ENCODE measurements at places on chromosomes 3 and 15. TPM values are rescaled to one million over a fixed set of nuclear protein-coding genes. Genes with fewer than 3 reads are reported as not detected.

DNA sequence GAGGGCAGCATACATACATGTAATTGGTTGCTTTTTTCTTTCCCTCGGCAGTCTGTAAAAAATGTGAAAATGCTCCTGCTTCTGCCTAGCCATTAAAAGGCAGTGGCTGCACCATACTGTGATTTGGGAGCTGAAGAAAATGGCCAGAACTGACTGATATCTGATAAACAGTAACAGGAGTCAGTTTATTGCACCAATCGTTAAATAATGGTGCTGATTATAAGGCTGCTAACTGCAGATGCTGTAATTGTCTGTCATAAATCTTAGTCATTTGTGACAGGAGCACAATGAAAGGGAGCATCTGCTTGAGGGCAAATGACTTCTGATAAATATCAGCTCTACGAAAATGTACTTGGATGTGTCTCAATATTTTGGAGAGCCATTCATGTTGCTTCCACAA lies 263.1 kb upstream of the DNAJC19 start:
- DNase-seq, result no peak

DNA sequence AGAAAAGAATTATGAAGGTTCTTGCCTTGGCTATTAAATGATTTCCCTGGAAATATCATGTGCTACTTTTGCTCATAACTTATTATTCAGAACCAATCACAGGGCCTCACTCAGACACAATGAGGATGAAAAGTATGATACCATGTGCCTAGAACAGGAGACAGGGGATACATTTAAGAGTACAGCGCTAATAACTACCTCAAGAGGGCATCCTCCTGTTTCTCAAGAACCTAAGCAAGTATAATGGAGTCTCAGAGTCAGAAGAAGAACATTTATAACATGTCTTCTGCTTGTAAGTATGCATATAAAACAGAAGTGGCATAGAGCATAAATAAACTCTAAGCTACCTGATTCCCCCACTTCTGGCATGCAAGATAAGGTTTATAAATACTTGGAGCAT lies 125.4 kb upstream of the MME start:
- DNase-seq, result peak; percentile 53

- no peak for DNase-seq
These were observed 272.1 kb downstream of the UNC13C start for GRCh38 chr15:54250326-54250725.

DNA sequence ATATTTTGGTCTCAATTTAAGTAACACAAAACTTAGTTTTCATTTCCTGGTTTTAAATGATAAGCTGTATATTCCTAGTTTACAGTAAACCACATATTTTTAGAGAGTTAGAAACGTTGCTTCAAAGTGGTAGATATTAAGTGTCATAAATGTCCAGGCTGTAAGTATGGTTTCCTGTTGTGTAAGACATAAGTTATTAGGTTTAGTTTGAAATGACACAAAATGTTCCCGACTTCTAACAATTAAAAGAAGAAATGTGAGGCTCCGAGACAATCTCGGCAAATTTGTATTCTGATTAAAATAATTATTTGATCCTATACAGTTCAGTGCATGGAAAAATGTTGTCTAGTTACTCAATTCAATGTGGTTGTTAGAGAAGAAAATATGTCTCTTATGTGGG lies 387.3 kb downstream of the EPHA3 start:
- DNase-seq, result no peak

DNA sequence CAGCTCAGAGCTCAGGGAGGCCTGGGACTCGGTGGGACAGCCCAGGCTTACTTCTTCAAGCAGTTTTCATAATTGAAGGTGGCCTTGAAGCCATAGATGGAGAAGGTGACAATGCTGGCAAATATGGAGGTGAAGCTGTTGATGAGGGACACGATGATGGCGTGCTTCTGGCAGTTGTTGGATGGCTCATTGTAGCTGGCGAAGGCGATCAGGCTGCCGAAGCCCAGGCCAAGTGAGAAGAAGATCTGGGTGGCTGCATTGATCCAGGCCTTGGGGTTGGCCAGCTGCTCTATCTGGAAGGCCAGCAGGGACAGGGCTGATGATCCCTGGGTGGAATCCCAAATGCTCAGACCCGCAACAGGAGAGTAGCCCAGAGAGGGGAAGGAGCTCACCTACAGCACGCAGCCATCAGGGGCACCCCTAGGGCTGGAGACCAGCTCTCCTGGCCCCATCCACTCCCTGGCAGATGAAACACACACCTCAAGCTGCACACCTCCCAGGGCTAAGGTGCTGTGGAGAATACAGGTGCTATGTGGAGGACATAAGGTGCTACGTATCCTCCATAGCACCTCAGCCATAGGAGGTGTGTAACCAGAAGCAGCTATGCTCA lies 25.1 kb downstream of the SLC6A20 start:
- no peak for DNase-seq

DNA sequence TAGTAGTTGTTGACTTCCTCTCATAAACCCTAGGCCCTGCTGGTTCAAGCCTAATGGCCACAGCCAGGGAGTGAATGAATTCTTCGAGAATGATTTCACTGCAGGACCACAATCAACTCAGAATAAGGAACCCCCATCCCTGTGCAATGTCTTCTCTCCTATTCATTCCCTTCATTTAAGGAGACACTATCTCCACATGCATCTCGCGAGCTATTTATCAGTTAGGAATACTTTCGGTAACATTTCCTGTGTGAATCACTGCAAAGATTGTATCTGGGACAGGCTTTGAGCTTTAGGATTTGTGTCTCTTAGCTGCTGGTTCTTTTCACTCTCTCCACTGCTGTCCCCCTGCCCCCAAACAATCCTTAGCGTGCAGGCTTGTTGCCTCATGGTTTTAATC lies 94.4 kb downstream of the MYLK start:
- DNase-seq, result no peak

Gene CSPG4
- not detected for total RNA-seq

- DNase-seq, result peak; percentile 43
These were observed 12.6 kb upstream of the COL8A1 start for GRCh38 chr3:99625643-99626416.

GRCh38 chr3:111700054-111700453 lies 104.9 kb upstream of the ZBED2 start:
- DNase-seq, result no peak

Gene CPN2
- not detected for total RNA-seq

DNA sequence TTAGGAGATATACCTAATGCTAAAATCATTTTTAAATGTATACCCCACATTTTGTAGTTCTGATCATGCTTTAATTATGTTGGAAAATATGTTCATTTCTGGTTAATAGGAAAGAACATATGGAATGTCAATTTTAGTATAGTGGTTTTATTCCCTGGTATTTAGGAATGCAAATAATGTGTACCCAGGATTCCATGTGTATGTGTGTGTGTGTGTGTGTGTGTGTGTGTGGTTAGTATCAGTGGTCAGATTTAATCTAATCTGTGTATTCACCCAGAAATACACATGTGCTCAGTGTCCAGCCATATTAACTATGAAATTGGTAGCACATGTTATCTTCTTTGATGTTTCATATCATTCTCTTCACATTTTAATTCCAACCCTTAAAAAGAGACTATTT lies 233.5 kb upstream of the DCBLD2 start:
- no peak for DNase-seq

DNA sequence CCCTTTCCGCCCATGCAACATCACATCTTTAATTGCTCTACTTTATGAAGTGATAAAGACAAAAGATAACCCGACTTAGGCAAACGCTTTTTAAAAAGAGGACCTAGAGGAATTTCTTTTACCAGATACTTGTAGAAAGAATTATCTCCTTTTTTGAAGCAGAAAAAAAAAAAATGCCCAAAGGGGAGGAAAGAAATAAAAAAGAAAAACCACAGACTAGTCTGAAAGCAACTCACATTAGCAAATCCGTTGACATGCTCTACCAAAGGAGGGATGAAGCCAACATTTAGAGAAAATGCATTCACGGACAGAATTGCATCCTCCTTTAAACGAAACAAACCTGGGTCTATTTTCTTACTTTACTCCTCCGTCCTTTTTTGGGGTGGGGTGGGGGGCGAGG lies 213.6 kb downstream of the MEIS2 start:
- DNase-seq, result no peak

GRCh38 chr3:100306695-100307094 lies 27.9 kb upstream of the NIT2 start:
- DNase-seq, result no peak

DNA sequence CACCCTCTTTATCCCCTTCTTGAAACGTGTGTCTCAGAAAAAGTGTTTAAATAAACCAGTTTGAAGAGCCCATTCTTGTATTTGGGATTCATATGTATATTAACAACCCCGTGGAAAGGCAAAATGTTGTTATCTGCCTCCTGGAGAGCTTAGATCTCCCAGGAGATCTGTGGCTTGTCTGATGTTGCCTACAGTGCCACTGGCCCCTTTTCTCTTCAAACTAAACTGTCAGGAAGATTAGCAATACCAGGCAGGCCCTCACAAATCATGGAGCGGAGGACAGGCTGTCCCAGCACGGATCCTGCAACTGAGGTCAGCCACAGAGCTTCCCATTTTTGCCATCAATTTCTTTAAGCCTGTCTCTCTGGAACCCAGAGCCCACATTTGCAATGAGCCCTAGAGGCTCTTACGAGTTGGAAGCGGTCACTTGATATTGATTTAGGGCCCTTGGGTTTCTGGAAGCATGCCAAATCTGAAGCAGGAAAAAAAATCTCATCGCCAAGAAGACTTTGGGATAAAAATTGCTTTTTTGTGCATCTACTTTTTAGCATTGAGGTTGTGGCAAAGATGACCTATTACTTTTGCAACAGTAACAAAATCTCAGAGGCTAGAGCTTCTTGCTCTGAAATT lies 234.1 kb downstream of the OPA1 start:
- DNase-seq, result no peak

DNA sequence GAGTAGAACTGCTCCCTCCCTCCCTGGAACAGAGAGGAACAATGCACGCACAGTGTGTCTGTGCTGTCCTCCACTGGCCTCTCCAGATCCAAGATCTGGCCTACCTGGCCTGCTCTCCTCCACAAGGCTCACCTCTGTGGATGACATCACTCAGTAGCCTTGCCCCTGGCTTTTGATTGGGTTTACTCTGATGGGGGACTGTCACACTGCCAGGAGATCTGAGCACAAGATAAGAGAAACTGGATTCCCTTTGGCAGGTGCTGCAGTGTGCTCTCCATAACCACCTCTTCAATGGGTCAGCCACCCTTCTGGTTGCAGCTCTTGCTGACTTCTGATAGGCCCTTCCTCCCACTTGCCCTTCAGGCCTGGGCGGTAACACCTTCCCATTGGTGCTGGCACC lies 22.6 kb upstream of the ANO10 start:
- no peak for DNase-seq

GRCh38 chr3:98003306-98003969 lies 31.2 kb upstream of the RIOX2 start:
- no peak for DNase-seq

GRCh38 chr3:72535772-72536171 lies 312.5 kb downstream of the SHQ1 start:
- DNase-seq, result no peak

DNA sequence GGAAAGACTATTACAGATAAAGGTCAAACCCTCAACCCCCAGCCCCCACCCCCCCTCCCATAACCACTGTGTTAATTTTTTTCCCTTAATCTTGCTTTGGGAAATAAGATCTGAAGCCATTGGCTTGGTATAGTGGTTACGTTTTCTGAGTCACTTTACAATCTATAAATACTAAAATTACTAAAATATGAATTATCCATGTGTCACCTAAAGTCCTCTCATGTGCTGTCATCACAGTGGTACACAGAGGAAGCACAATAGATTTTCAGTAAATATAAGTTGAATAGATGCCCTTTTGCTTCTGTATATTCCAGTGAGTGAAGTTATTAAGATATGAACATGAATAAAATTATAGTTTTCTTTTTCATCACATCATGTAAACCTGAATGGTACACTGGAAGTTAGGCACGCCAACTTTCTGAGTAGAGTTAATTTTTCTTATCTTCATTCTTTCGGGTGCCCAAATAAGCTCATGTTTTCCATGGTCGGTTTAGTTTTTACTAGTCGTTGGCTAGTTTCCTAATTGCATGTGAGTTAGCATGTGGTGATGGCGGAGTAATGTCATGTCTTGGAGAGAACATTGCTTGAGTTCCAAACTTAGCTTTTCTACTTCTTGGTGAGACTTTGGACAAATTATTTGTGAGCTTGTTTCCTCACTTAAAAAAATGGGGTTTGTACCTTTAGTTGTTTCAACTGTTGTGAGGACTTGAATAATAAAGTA lies 11.5 kb downstream of the PPP4R2 start:
- no peak for DNase-seq

GRCh38 chr3:32292085-32292796 lies 53.8 kb downstream of the CMTM8 start:
- DNase-seq, result no peak

- no peak for DNase-seq
These were observed 59.8 kb downstream of the WDR76 start for GRCh38 chr15:43886558-43886957.

Gene HERC2
- 77.6 TPM for total RNA-seq

Gene ACOX2
- total RNA-seq, result 1.5 TPM

DNA sequence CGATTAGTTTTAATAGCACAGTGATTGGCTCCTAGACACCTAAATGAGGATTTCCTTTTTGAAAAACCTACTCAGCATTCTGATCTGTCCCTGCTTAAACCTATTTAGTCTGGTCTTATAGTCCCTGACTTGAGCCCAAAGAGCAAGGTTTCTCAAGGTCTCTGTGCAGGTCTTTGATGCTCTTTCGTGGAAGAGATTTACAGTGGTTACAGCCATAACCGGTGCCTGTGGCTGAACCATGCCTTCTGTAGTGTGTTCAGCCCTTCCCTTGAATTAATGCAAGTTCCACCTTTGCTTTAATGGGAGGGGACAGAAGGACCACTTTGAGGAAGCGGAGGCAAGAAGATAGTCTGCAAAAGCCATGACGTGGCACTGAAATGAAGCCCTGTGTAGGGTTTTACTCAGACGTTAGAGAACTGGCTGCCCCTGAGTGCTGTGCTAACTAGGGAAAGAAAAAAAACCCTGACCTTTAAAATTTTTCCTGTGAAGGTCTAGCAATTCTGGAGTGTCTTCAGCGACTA lies 43.0 kb downstream of the ZBTB38 start:
- peak; percentile 62 for DNase-seq

GRCh38 chr15:59501597-59501996 lies 63.6 kb downstream of the FAM81A start:
- DNase-seq, result peak; percentile 72

GRCh38 chr3:169813757-169814517 lies 1.2 kb upstream of the LRRC34 start:
- peak; percentile 28 for DNase-seq

GRCh38 chr3:12922306-12922705 lies 80.9 kb upstream of the RPL32 start:
- DNase-seq, result peak; percentile 21

DNA sequence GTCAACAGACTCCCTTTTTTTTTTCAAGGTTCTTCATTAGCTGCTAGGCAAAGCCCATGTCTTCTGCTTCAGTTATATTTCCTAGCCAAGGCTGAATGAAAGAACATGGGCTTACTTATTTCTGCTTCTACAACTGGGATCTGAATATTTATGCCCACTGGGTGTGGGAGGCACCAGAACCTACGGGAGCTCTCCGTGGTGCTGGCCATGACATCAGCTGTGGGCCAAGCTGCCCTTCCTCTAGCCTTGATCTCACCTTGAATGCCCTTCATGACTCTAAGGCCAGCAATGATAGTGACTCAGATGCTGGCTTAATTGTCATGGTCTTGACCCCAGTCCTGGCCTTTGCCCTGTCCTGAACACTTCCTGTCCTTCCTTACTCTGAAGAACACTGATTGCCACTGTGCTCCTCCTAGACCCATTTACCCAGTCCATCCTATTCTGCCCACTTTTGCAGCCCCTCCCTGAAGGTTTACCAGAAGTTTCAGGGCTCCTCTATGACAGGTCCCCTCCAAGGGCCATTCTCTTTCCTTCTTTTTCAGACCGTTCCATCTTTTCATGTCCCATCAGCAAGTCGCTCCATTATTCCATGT lies 32.8 kb upstream of the PRR20G start:
- no peak for DNase-seq

All from endothelial cell of umbilical vein (primary cell).